ENCODE measurements at places on chromosomes 16 and 17.

DNA sequence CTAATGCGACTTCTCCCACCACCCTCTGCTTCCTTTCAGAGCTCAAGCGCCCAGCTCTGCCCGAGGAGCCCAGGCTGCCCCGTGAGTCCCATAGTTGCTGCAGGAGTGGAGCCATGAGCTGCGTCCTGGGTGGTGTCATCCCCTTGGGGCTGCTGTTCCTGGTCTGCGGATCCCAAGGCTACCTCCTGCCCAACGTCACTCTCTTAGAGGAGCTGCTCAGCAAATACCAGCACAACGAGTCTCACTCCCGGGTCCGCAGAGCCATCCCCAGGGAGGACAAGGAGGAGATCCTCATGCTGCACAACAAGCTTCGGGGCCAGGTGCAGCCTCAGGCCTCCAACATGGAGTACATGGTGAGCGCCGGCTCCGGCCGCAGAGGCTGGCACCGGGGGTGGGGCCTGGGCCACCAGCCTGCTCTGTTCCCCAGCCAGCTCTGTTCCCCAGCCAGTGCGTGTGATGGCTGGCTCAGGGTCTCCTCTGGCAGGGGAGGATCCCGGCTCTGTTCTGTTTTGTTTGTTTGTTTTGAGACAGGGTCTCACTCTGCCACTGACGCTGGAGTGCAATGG, 18.7 kb downstream of the CRISPLD2 start:
- DNase-seq, result no peak

GRCh38 chr17:82235775-82236141, 6.9 kb downstream of the SLC16A3 start:
- no peak for DNase-seq

DNA sequence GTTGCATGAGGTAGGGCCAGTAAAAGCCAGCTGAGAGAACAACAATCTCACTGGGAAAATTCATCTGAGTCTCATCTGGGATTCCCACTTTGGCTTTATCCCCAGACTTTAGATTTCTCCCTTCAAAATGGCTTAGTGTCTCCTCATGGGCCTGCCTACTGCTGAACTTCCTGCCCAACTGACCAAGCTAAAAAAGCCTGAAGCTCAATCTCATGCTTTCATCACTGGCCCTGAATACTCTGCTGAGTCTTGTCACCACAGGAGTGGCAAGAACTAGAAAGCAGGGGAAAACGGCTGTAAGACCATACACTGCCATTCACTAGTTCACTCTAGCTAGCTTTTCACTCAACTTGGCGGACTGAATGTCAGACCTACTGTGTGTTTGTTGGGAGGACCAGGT, 96.4 kb upstream of the NOG start:
- no peak for DNase-seq

DNA sequence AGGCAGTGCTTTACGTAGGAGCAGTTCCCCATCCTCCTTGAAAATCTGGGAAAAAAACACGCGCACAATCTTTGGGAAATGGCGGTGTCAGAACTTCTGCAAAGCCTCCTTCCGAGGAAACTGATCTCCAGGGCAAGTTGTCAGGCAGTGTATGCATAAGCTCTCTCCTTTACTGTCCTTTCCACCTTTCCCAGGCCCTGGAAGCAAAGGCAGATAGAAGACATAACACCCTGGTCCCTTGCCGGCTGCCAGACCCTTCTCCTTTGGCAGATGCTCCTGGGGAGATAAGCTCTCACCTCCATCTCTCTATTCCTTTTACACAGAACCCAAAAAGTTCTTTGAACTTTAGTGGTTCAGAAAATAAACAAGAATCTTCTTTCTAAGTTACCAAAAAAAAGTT, 12.4 kb downstream of the TOB1 start:
- no peak for DNase-seq

DNA sequence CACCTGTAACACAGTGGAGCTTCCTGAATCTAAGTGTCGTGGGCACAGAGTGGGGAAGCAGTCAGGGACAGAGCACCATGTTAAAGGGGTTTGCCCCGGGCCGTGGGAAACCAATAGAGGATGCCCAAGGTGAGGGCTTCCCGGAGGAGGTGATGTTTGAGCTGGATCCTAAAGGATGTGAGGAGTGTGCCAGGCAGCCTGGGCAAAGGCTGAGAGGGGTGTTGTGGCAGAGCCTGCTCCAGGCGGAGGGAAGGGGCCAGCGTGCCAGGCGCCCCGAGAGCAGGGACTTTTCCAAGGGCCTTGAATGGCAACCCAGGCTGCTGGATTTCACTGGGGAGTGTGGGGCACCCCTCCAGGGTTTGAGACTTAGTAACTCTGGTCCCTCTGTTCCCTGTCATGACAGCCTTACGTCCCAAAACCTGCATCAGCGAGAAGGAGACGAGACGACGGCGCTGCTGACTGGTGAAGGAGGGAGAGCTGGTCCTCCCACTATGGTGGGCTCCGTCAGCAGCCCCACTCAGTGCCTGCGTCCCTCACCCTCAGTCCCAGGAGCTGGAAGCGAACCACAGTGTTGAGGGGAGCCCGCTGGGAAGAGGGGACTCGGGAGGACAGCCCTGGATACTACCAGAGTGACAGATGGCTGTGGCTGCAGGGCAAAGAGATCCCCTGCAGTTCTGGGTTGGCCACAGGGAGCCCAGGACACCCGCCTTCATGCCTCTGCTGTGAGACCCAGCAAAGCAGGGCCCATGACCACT, 228.4 kb downstream of the KATNIP start:
- no peak for DNase-seq

DNA sequence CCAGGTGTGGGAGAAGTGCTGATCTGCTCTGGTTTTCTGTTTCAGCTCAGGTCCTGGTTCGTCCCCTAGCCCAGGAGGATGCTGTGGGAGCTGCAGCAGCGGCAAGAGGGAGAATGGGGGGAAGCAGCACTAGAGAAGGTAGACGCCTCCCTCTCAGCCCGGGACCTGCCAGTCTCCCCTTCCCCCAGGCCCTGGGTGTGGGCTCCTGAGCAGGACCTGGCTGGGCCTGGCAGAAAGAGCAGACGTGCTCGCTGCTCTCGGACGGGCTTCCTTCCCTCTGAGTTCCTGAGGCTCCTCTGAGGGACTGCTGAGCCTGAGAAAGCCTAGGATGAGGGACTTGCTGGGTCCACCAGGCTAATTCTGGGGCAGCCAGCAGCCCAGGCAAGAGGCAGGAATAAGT, 3.1 kb downstream of the PRCD start:
- DNase-seq, result no peak

DNA sequence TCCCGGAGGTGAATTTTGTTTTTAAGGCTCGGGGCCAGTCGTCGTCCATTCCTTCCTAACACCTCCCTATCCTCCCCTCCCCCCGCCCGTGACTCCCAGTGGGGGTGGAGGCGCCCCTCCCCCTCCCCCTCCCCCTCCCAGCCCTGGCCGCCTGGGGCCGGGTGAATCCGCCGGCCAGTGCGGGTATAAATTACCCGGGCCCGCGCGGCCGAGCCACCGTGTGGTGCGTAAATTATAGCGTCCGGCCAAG, 2.0 kb upstream of the GSE1 start:
- no peak for DNase-seq

DNA sequence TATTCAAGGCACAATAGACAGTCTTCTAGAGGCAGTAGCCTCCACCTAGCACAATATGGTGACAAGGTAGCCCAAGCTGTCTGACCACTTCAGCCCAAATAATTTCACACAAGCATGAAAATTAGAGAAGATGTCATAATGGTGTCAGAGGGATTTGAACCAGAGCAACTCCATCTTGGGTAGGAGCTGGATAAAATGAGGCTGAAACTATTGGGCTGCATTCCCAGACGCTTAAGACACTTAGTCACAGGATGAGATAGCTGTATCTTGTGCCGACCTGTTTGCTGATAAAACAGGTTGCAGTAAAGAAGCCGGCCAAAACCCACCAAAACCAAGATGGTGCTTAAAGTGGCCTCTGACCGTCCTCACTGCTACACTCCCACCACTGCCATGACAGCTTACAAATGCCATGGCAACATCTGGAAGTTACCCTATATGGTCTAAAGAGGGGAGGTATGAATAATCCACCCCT, 192.6 kb downstream of the CPPED1 start:
- DNase-seq, result no peak

DNA sequence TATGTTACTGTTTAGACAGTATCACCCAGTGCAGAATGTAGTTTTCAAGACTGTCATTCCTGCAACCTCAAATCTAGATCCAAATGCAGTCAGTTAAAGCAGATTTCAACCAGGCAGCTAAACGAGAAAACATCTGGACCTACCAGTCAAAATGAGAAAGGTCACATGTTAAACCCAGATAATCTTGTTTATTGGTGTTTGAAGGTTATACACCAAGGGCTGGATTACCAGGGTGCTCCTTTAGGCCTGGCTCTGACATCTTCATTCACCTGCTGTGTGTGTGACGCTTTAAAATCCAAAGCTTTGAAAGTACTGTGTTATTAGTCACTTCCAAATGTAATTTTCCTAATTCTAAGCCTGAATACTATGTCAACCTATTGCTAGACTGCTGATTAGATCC, 54.9 kb downstream of the IKZF3 start:
- DNase-seq, result no peak

DNA sequence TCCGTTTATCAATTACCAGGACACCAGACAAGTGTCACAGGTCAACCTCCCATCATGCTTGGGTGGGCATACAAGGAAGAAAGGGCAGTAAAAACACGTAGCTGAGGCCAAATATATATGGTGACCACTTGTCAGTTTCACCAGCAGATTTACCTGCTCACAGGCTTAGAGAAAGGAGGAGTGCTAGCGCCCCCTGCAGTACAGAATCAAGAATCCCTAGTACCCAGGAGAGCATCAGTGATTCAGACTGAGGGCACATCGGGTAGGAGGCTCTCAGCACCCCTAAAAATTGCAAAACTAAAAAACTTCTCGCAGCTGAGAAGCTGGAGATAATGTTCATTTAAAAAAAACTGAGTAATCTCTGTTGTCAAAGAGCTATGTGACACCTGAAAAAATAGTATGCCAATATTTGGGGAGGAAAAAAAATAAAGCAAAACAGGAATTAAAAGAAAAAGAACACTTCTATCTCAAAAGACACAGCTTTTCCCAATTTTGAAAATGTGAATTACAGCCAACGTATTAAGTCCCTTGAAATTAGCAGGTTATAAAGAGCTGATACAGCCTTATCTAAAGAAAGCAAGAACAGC, 21.2 kb upstream of the MON1B start:
- no peak for DNase-seq

DNA sequence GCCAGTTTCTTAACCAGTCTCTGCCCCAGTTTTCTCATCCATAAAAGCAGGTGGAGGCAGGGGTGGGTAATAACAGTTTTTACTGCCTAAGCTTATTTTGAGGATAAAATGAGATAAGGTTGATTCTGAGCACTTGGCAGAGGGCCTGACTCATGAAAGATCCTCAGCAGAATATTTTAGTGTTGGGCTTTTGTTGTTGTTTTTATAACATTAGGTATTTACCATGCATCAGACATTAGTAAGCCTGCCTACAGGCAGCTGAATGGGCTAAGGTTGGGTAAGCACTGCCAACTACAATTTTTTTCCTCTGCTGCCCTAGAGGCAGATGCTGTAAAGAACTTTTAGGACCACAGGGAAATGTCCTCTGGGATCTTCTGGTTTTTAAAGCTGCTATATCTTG, 43.1 kb downstream of the SCNN1G start:
- no peak for DNase-seq

DNA sequence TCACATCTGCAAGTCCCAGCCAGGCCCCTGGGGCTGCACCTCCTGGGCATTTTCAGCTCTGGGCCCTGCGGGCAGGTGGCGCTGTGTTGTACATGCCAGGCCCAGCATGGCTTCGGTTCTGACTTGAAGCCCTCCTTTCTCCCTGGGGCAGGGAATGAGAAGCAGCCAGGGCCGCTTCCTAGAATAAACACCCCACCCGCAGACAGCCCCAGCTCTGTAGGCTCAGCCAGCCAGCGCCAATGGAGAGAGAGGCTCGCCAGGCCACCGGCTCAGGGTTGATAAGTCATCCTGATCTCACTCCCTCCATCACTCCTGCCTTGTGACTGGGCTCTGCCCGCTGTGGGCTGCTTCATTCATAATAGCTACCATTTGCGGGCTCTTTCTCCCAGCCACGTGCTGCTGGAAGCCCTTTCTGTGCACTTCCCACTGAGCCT, 6.0 kb upstream of the GLIS2 start:
- peak; percentile 17 for DNase-seq

DNA sequence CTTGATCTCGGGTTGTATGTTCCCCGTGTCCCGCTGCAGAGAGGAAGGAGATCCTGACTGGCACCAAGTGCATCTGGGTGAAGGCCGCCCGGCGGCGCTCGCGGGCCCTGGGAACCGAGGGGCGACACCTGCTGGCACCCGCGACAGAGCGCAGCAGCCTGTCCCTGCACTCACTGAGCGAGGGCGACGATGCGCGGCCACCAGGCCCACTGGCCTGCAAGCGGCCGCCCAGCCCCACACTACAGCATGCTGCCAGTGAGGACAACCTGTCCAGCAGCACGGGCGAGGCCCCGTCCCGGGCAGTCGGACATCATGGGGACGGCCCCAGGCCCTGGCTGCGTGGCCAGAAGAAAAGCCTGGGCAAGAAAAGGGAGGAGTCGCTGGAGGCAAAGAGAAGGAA, 7.5 kb downstream of the BTBD17 start:
- DNase-seq, result no peak

DNA sequence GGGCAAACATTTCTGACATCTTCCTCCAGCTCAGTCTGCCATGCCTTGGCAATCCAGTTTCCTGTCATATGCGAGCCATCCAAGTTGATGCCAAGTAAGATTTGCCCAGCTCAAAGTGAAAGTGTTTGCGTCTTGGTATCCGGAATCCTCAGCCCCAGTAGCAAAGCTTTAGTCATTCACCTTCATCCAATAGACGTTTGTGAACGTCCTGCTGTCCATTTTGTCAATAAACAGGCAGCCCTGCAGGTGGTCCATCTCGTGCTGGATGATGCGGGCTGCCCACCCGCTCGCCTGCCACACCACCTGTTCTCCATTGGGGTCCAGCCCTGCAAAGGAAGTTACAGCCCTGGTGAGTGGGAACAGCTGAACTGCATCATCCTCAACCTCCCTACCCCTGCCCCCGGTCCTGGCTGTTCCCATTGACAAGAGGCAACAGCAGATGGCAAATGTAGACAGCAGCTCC, 1.5 kb downstream of the PDF start:
- DNase-seq, result no peak

GRCh38 chr17:42438600-42439567, 15.8 kb upstream of the CAVIN1 start:
- no peak for DNase-seq

GRCh38 chr17:27523712-27524111, 67.5 kb downstream of the KSR1 start:
- DNase-seq, result peak; percentile 37

DNA sequence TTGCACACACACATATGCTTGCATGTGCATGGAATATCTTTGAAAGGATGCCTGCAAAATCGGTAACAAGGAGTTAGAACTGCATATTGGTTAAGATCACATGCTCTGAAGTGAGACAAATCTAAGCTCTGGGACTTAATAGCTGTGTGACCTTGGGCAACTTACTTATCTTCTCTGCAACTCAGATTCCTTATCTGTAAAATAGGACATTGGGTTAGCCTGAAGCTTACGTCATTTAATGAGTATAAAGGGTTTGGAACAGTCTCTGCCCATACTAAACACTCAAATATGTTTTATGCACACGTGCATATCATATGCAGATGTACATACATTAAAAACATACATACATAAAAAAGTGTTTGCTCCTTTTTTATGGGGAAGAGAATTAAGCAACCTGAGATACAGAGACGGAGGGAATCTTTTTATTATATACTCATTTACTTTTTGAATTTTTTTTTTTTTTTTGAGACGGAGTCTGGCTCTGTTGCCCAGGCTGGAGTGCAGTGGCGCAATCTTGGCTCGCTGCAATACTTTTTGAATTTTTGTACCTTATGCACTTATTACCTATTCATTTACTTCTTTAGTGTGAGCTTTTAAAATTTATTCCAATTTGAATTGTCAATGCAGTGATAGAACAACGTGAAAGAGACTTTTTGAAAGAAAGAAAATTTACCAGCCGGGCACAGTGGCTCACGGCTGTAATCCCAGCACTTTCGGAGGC, 206.2 kb downstream of the CCDC182 start:
- DNase-seq, result no peak
